Thymus (tissue), 14 donors: ENCODE measurements at places on chromosomes 6 and 20.

DNA sequence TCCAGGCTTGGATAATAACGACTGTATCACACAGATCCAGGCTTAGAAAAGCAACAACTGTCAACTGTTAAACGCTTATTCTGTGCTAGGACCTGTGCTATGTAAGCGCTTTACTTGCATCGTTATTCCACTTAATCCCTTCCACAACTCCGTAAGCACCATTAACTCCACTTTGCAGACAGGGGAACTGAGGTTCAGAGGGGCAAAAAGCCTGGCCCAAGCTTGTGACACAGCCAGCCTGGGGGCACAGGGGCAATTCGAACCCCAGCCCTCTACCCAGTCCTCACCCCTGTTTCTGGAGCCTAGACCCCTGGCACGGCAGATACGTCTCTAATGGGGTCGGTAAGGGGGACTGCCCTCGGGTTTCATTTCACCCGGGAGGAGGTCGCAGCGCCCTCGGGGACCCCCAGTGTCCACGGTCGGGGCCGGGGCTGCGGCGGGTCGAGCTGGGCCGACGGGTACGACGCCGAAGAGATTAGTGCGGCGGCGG is 411 bp downstream of the DSN1 start:
- DNase-seq: no peak

- DNase-seq: no peak
Observed at GRCh38 chr6:82144007-82144851, 103.3 kb downstream of the IBTK start.

DNA sequence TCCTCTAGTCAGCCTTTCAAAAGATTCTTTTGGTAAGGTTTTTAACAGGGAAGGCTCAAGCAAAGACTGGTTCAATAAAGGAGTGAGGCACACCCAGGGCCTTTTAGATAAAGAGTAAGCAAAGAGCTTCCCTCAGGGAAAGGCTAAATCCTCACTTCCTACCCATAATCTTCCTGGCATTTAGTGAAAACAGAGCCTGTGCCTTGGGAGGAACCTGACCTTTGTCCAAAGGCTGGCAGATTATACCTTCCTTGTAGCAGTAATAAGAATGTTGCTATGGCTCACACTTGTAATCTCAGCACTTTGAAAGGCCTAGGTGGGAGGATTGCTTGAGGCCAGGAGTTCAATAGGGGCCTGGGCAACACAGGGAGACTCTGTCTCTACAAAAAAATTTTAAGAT is 280.1 kb upstream of the PLCB4 start:
- DNase-seq: no peak

- DNase-seq: no peak
Observed at GRCh38 chr20:58330687-58331086, 21.2 kb downstream of the RAB22A start.
